A549 treated with ZK216348 at 1 μM for 4 hours (cell line): ENCODE measurements at places on chromosomes 1 and 21. TPM values are rescaled to one million over a fixed set of nuclear protein-coding genes. Genes with fewer than 3 reads are reported as not detected.

SMPDL3B gene
- total RNA-seq, result 1.1 to 1.5 TPM (median 1.2 TPM) in 5 replicates

RGS13 gene
- total RNA-seq, result not detected in 5 replicates

C1orf53 gene
- total RNA-seq, result 2.6 to 8.5 TPM (median 6.6 TPM) in 5 replicates

CYP2J2 gene
- 0.08 TPM in 1 of 5 replicates, not detected in the others for total RNA-seq

AMY2A gene
- not detected in 5 replicates for total RNA-seq

KCNH1 gene
- total RNA-seq, result 1.9 to 2.7 TPM (median 2.4 TPM) in 5 replicates

SPATA46 gene
- total RNA-seq, result not detected in 5 replicates

LCK gene
- total RNA-seq, result not detected in 5 replicates

ADORA3 gene
- not detected in 5 replicates for total RNA-seq
